Tongue (tissue), 3 donors: ENCODE measurements at places on chromosomes 3 and 15. TPM values are rescaled to one million over a fixed set of nuclear protein-coding genes. Genes with fewer than 3 reads are reported as not detected.
A peak's percentile ranks its signal among the peaks of the same experiment; 100 is the strongest.

DNA sequence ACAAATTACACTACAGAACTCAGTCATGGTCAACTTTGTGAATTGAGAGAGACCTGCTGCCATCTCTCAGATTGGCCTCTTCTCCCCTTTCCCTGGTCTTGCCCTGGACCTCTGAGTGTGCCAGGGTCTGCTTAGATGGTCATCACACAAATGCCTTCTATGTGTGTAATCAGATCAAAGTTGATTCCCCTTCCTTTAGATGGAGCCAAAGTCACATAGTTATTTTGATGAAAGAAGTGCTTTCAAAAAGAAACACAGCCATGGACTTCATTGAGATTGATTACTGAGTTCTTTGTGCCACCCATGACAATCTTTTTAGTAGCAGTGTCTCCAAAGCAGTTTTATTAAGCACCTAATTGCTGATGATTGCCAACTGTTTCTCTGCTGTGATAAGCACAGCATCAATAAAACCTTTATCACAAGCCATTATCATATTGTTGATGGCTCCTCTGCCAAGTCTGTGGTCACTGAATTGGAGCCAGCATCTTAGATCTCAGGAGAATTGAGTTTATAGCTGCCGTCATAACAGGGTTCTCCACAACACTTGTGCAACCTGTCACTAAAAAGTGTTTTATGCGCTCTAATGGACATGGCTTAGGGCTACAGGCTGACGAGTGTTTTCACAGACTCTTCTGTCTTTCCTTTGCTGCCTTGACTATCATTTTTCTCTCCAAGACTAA, 149.7 kb upstream of the NUDT16 start:
- DNase-seq, result no peak

DNA sequence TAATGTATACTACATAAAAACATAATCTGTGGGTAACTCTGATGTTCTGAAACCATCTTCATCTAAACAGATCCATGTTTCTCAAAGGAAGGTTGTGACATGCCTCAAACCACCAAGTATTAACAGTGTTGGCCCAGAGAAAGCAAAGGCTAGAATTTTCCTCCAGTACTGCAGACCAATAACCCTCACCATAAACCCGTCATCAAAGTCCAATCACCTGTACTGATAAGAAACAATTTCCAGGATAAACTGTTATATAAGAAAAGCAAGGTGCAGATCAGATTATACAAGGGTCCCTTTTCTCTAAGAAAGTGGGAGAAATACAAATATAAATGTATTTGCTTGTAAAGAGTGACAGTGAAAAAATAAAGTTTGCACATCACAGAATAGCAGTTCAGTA, 32.3 kb downstream of the TBC1D2B start:
- DNase-seq, result no peak

- DNase-seq, result no peak
Observed at GRCh38 chr3:50445919-50446318, 57.5 kb downstream of the CACNA2D2 start.

Gene SLC28A1
- not detected for total RNA-seq

- DNase-seq, result no peak
Observed at GRCh38 chr3:37793889-37794591, 67.6 kb upstream of the CTDSPL start.

DNA sequence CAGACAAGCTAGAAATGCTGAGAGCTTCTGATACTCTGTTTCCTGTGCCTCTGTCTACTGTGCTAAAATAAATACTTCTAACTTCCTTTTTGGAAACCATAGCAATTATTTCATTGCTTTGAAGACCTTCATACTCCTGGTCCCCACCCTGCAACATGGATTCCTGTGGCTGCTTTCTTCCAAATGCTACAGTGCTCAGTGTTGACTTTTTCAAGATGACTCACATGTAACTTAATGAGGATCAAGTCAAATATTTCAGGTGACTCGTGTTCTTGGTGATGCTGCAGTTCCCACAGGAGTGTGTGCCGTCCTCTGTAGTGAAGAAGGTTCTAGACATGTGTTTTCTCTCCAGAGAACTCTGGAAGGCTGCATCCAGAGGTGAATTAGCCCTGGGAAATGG, 288.6 kb downstream of the CLSTN2 start:
- DNase-seq, result no peak

DNA sequence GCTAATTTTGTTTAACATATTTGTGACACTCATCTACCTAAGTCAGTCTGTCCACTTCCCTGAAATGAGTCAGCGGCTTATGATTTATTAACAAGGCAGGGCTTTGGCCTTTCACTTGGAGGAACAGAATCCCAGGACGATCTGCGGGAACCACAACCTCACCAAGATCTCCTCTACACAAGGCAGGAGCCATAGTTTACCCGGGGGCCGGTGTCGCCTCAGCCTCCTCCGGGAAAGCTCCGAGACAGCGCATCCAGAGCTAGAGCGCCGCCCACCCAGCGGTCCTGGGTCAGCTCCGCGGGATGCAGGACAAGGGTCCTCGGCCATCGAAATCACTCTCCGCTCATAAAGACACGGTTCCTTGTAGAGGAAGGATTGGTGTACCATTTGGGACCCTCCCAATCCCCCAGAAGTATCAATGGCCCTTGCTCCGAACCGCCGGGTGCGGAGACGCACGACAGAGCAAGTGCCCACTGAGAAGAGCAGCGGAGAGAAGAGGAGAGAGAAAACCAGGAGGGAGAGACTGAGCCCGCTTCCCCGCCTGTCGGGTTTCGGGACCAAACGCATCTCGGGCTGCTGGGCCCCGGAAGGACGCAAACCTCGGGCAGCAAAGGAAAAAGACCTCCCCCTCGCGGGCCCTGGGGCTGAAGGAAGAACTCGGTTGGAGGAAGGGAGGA, 13.1 kb upstream of the ALCAM start:
- DNase-seq, result peak; percentile 47

- no peak for DNase-seq
Observed at GRCh38 chr3:145224886-145225285, 936.1 kb downstream of the PLOD2 start.

DNA sequence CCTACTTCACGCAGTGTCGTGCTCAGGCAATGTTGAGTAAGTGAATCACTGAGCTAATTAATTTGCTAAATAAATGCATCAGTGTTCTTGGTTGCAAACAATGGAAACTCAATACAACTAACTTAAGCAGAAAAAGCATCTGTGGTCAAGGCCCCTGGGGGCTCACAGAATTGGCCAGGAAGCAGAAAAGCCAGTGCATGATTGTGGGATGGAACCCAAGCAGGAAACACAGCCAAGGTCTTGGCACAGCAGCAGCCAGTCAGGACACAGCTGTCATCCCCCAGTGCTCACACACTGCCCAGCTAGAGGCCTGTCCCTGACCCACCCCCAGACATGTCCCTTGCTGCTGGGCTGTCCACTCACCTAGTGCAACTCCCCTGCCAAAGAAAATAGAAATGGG, 85.9 kb downstream of the AQP9 start:
- DNase-seq, result peak; percentile 69

GRCh38 chr3:196428041-196428440, 4.2 kb downstream of the UBXN7 start:
- DNase-seq, result no peak

- peak; percentile 0 for DNase-seq
Observed at GRCh38 chr15:75725006-75725718, 12.5 kb upstream of the CSPG4 start.

Gene TIMP4
- total RNA-seq, result 1.1 TPM

Gene COL7A1
- 54.8 TPM for total RNA-seq

DNA sequence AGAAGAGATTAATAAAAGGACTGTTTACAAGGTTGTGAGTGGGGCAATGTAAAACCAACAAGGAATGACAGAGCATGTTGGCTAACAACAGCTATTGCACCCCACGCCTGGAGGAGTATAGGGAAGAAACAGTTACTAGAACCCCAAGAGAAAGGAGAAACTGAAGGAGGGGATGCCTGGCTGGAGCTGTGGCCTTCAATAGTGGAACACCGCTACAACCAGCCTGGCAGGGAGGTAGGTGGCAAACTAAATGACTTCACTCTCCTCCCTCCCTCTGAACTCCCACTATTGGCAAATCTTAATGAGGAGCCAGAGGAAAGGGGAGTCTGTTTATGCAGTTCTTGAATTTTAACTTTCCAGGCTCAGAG, 7.2 kb upstream of the CD47 start:
- DNase-seq, result no peak

GRCh38 chr15:72372361-72372760, 3.5 kb downstream of the HEXA start:
- DNase-seq, result no peak

DNA sequence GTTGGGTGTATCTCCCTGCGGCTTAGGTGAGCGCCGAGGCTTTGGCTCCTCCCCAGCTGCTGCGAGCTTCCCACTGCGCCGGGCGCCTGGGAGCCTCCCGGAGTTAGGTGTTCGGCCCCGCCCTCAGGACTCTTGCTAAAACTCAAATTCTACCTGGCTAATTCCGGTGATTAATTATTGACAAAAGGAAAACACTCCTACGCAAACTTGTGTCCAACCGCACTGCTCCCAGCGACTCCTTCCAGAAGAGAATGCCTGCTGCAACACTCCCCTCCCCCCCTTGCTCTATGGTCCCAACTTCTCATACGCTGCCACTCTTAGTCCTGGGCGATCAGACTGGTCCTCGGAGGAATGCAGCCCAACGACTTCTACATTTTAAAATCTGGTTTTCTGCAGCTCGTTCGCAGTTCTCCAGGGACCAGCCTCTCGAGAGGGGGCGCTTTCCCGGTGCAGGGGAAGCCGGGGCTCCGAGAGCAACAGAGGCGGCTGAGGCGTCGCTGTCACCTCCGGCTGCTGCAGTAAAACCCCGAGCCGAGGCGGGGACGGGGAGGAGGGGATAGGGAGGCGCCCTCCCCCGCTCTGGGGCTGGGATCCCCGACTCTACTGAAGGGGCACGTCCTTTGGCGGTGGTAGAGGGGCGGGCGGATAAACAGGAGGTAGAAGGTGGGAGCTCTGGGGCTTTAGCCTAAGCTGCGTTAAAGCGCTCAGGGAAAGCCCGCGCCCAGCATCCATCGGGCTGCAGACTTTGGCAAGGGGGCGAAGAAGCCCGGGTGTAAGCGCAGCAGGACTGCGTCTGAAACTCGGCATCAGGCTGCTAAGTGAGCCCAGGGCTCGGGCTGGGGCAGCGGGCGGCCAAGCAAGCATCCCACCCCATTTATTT, at the start of gene SPTSSB:
Gene SPTSSB, minus strand, starts transcription at position 77 of the 880 bp plus-strand sequence. CDS start 25,194 bp downstream, outside the sequence.
- peak; percentile 49 for DNase-seq

- DNase-seq, result no peak
Observed at GRCh38 chr3:48739617-48739954, 22.6 kb upstream of the IP6K2 start.

GRCh38 chr15:64096668-64097384, 1.0 kb downstream of the SNX1 start:
- peak; percentile 36 for DNase-seq

Gene TTLL13
- not detected for total RNA-seq

Gene ANKRD34C
- 0.21 TPM for total RNA-seq

- DNase-seq, result no peak
Observed at GRCh38 chr3:118941236-118941635, 93.4 kb downstream of the IGSF11 start.

Gene AGBL1
- total RNA-seq, result 77.9 TPM
